ENCODE measurements at places on chromosomes 4 and X.
A peak's percentile ranks its signal among the peaks of the same experiment; 100 is the strongest.

DNA sequence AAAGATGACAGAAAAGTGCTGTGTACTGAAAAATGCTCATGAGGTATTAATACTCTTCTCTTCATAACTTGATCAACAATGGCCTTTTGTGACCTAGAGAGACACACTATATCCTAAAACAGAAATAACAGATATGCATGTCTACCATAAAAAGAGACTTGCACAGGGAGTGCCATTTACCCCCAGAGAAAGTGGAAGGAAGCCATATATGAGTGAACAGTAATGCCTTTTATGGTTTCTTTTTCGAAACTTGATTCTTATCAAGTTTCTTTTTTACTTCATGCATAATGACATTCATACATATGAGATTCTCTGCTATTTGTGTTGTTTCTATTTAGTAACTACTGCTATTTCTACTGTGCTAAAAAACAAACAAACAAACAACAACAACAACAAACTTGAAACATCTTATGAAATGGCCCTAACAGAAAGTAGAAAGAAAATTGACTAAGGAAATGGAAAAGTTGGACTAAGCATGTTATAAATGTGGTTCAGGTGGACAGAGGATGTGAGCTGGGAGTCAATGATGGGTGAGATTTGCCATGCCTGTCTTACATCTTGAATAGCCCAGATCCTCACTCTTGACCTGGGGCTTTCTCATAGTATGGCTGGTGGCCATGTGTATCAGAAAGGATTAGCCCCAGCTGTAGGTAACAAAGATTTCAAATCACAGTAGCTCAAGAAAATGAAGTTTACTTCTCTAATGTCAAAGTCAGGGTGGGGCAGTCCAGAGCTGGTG, 43.8 kb downstream of the GEMIN8 start:
- no peak for DNase-seq

DNA sequence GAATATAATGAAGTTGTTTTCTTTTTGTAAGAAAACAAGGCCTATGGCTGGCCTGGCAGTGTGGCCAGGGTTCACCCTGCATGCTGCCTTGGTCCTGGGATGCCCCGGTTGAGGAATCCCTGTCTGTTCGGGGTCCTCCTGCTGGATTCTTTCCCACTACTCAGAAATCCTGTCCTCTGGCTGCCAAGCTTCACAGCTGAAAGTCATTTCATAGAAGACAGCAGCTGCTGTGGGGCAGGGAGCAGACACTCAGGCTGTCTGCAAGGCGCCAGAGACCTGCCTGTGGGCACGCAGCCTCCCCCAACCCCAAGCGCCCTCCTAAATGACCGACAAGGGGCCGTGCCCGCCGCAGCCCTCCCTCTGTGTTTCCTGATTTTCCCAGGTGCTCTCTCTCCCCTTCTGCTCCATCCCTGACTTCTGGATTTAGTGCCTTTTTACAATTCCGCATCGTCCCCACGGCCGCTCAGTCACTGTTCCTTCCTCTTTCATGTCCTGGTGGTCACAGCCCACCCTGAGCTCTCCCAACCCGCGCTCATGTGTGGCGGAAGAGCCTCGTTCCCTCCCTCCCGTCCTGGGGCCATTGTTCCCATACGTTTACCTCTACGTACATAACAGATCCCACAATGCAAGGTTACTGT, 27.5 kb downstream of the ZFYVE28 start:
- no peak for DNase-seq

DNA sequence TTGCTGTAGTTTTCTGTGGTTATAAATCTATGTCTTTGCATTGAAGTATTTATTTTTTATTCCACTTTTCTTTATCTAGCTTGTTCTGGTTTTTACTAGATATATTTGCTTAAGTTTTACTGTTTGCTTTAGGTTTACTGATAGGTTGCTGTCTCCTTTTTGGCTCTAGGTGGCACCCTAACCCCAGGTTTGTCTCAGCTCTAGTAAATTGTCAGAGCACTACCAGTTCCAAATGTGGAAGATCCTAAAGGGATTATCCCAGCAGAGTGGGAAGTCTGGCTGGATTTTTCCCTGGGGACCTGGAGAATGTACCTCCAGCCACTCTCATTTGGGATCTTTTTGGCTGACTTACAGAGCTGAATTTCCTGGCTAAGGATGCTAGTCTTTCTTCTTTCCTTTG, 106.1 kb downstream of the PBDC1 start:
- peak; percentile 33 for DNase-seq

DNA sequence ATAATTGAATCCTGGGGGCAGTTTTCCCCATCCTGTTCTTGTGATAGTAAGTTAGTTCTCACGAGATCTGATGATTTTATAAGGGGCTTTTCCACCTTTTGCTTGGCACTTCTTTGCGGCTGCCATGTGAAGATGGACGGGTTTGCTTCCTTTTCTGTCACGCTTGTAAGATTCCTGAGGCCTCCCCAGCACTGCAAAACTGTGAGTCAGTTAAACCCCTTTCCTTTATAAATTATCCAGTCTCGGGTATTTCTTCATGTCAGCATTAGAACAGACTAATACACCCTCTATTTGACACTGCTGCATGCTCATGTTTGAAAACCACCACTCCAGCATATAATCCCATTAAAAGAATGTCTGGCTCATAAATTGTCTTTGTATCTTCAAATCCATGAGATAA, 264.4 kb upstream of the ITM2A start:
- no peak for DNase-seq

DNA sequence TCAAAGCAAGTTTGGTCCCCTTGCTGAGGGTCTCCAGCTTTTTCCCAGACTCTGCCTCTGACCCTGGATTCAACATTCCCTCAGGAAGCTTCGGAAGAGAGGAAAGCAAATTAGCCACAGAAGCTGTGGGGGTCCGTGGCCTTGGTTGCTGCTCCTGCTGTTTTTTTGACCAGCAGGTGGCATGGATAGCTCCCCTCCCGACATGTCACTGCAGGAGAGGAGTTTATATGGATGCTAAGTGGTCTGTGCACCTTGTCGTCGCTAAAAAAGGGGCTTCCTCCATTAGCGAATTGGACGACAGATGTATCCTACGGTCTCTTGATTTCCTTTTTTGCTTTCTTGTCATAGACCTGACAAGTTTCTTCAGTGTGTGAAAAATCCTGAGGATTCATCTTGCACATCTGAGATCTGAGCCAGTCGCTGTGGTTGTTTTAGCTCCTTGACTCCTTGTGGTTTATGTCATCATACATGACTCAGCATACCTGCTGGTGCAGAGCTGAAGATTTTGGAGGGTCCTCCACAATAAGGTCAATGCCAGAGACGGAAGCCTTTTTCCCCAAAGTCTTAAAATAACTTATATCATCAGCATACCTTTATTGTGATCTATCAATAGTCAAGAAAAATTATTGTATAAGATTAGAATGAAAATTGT, 70.2 kb downstream of the CD38 start:
- no peak for DNase-seq

- DNase-seq = no peak
Measured at GRCh38 chr4:122884499-122884898, 37.9 kb downstream of the NUDT6 start.

DNA sequence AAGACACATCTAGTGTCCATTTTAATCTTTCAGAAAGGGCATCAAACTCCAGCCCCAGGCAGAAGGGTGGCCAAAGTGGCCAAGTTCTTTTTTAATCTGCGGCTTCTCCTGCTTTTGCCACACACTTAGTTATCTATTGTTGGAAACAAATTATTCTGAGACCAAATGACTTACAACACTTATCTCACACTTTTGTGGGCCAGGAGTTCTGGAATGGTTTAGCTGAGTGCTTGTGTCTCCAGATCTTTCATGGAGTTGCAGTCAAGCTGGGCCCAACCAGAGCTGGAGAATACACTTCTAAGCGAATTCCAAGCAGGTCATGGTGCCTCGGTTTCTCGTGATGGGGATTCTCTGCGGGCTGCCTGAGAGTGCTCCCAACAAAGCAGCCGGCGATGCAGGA, 4.0 kb downstream of the TXK start:
- DNase-seq = no peak

Measured in SHP77 (cell line).